Mucosa of gallbladder (tissue), 1 donor: ENCODE measurements at places on chromosomes 5 and 9. TPM values are rescaled to one million over a fixed set of nuclear protein-coding genes. Genes with fewer than 3 reads are reported as not detected.

AGXT2 gene
- total RNA-seq: 6.6 TPM

IL13 gene
- not detected for total RNA-seq

PCDHGA6 gene
- total RNA-seq: 6.6 TPM

DNA sequence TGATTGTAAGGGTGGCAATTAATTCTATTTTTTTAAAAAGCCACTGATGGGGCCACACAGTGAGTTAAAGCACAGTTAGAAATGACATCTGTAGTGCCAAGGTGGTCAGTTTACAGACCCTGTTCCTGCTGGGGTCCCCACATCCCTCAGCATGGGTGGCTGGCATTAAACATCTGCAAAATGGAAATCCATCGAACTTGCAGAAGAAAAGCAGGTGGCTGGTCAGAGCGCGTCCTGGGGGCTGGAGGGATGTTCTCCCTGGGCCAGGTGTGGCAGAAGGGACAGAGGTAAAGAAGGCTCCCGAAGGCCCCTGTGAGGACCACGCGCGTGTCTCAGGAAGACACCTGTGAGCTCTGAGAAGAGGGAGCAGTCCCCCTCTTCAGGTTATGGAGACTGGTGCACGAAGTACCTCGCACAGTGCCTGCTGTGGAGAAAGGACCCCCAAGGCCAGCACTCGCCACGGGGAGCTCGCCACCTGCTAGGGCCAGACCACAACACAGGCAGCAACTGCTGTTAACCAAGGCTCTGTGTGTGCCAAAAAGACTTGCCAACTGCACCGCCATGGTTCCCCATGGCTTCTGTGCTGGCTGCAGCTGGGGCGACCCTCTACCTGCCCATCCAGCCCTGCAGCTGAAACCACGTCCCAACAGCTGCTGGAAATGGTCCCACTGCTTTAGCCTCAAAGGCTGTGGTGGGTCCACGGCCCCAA, 65.2 kb downstream of the RASGEF1C start:
- no peak for DNase-seq

- DNase-seq: no peak
Observed at GRCh38 chr9:98823666-98824334, 16.3 kb downstream of the GALNT12 start.
